ENCODE measurements at places on chromosomes 2 and 18.

DNA sequence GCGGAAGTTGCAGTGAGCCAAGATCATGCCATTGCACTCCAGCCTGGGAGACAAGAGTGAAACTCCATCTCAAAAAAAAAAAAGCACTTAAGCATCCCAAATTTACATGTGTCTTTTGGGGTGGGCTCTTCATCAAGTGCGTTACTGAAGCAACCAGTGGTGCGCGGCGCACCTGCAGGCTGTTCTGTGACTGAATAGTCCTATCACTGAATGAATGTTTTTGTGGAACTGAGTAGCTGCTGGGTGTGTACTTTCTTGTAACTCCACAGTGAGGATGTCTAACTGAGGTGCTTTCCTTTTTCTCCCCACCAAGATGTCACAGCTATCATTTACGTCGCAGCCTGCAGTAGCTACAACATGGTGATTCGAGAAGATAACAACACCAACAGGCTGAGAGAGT lies 17.0 kb downstream of the CHMP1B start:
- no peak for DNase-seq

- DNase-seq = no peak
These were observed 24.8 kb upstream of the PTMA start for GRCh38 chr2:231683292-231684235.

GRCh38 chr18:35355140-35355618 lies 11.0 kb upstream of the ZNF24 start:
- DNase-seq = peak; percentile 22

- DNase-seq = no peak
These were observed 52.3 kb upstream of the SCG2 start for GRCh38 chr2:223654384-223654915.

DNA sequence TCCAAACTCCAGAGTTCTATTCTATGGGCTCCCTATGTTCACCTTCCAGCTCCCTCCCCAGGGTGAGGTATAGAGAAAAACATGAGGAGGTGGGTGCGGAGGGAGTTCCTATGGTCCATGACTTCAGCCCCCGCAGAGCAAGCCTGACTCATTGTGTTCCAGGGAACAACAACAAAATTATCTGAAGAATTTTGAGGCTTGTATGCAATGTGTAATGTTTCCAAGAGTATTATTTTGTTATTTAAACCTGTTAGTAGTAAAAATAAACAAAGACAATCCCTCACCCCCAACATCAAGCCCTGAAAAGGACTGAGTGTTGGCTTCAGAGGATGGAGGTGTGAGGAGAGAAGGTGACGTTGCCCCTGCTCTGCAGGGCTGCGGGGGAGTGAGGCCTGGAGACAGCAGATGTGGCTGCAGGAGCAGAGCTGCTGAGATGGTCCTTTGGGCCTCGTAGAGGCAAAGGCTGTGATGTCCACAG lies 29.0 kb downstream of the LAMA3 start:
- DNase-seq = no peak

DNA sequence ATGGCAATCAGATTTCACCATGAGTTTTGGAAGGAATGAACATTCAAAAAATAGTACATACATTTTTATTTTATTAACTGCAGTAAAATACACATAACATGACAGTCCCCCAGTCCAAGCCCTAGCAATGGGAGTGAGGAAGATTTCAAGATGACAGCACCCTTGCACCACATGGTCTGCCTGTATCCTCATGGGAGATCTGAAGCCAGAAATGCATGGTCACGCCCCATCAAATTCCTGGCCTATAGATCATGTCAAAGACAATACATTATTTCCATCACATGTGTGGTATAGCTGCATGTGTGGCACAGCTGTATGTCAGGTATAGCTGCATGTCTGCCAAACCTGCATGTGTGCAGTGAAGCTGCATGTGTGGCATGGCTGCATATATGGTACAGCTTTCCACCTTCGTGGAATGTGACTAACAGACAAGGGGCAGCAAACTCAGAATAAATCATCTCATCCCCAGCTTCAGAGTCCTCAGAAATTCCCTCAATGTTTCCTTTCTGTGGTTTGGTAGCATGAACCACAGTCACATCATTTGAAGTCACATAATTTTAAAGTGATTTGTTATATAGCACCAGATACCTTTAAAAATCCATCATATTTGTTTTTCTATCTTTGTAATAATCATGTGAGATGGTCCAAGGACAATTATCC lies 518.2 kb upstream of the SOX11 start:
- no peak for DNase-seq

GRCh38 chr18:905948-906415 lies 1.3 kb downstream of the ADCYAP1 start:
- DNase-seq = no peak

DNA sequence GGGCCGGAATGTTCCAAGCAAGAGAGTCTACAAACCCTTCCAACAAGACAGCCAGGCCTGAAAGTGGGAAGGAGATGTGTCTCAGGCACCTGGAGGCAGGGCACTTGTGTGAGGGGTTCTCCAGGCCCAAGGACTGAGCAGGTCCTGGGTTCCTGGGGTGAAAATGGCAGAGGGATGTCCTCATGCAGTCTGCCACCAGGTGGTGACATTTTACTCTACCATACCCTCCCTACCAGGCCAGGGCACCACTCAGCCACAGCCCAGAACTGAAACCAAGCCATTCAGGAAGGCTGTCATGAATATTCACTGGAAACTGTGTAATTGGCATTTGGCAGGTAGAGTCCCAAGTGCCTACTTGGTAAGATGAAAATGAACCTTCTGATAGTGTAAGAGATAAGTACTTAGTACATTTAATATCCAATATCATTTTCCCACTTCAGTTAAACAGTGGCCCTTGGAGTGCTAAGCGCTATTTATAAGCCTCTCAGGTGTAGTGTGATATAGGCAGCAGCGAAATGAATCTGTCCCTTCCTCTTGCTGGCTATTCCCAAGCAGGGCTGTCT lies 185.1 kb downstream of the MYO5B start:
- DNase-seq = no peak

GRCh38 chr2:212001325-212001724 lies 537.3 kb downstream of the ERBB4 start:
- no peak for DNase-seq

DNA sequence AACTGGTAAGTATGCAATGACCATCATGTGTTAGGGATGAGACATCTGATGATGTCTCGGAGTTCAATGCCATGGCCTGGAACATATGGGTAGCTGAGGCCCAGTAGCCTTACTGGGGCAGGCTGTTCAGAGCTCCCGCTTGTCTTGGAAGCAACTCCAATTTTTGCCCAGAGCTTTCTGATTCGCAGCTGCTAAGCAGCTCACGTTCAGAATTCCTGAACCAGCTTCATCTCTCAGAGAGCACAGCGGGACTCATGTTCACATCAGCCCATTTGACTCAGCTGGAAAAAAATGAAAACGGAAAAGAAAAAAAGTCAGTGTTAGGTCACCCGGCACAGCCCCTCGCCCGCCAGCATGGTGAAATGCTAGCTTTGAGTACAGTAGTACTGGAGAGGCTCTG lies 16.8 kb upstream of the LRATD1 start:
- DNase-seq = no peak

- DNase-seq = no peak
These were observed 193.0 kb downstream of the ACTR3 start for GRCh38 chr2:114082731-114083433.

GRCh38 chr2:4279431-4279830 lies 576.1 kb downstream of the DCDC2C start:
- no peak for DNase-seq

DNA sequence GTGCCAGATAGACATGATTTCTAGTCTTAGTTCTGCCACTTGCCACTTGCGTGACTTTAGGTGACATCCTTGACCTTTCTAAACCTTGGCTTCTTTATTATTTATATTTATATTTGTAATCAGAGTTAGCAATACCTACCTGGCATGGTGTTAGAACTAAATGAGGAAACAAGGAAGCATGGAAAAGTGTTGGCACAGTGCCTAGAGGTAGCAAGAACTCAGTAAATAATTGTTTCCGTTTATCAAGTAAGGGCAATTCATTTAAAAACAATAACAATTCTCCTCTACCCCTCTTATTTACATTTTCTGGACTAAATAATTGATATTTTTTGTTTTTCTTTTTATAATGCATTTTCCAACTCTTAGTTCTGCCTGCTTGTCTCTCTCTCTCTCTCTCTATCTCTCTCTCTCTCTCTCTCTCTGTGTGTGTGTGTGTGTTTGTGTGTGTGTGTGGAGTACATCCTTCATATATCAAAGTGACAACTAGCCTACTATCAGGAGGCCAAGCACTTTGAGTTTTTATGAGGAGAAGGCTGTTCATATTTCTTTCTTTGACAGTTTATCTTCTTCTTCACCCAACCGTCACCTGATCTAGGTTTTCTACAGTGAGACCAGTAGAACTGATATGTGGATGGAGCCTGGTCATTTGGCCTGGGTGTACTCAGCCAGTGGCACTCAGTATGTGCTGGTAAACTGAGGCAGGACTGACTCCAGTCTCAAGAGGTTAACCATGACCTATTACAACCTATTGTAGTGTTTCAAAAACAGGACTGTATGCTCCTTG lies 134.5 kb downstream of the LRRTM1 start:
- DNase-seq = no peak

DNA sequence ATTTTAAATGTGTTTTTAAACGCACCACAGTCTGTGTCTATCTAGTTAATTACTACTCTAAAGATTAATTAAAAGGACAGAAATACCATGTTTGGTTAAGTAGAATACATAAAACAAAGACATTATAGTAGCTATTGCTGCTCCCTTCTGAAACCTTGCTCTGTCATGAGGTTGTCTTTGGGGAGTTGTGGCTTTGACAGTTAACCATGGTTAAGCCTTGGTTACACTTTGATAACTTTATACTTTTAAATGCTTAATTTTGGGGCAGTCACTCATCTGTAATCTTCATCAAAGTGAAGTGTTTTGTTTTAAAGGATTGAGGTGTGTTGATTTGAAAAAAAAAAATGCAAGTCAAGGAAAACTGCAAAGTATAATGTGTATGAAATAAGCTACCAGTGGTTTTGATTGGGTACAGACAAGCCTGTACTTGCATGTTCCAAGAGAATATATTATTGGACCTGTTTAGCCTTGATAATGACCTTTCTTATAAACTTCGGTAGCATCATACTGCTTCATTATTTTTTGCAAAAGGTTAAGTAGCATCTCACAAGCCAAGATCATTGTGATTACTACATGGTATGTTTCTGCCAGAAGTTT lies 29.8 kb upstream of the TBR1 start:
- no peak for DNase-seq

- no peak for DNase-seq
These were observed 45.5 kb upstream of the NAB1 start for GRCh38 chr2:190603374-190603773.

- DNase-seq = no peak
These were observed 129.3 kb downstream of the GLI2 start for GRCh38 chr2:120864981-120865380.

DNA sequence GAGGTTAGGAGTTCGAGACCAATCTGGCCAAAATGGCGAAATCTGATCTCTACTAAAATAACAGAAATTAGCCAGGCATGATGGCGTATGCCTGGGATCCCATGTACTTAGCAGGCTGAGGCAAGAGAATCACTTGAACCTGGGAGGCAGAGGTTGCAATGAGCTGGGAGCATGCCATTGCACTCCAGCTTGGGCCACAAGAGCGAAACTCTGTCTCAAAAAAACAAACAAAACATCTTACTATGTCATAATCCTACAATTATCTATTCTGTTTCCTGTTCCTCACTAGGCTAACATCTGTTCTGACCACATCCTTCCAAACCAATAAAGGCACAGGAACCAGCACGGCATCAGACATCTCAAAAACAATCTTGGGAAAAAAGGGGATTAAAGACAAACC lies 361.8 kb upstream of the UBE2E3 start:
- no peak for DNase-seq

DNA sequence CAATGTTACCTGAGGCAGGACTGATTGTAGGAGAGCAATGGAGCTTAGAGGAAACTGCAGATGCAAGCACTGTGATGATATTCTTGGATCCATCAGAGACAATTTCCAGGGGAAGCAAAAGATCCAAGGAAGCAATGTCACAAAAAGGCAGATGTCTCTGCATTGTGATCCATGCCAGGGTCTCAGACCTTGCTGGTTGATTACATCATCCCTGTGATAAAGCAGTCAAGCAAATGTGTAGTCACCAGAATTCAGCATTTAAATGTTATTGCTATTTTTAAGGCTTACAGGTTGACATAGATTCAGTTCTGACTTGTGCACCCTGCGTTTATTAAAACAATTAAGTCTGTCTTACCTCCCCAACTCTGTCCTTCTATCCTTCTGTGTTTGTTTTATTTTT lies 56.8 kb upstream of the CCDC85A start:
- DNase-seq = no peak

GRCh38 chr2:121562269-121563176 lies 31.8 kb downstream of the RNU4ATAC start:
- no peak for DNase-seq

DNA sequence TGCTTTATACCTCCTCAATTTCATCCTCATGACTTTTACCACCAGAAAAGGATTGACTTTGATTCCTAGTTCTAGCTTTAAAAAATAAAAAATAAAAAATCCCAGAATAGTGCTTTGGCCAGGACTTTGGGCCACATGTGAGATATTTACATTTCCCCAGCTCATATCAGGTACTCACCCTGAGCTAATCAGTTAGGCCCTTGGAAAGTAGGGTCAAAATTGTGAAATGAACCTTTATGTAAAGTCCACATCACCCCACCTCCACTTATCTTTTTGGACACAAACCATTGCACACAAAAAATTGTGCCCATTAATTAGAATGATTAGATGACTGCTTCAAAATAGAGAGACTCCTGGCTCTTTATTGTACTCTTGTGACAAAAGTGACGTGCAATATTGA lies 17.2 kb downstream of the ME2 start:
- no peak for DNase-seq

DNA sequence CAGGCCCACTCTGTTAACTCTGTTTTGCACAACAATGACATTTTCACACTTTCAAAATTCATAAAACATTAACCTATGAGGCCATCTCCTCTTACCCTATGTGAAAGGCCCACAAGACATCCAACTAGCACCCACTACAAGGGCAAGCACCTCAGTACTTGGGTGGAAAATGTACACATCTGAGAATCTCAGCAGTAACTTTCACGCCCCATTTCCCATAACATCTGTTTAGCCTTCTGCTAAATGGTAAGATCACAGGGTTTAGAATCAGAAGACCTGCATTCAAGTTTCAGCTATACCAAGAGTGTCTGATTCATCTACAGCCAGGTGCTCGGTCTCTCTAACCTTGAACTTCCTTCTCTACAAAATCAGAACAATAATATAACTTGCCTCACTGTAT lies 89.2 kb downstream of the SP100 start:
- no peak for DNase-seq
